ENCODE measurements at places on chromosomes 3 and 15. TPM values are rescaled to one million over a fixed set of nuclear protein-coding genes. Genes with fewer than 3 reads are reported as not detected.

The BNC1 gene
- total RNA-seq, result not detected

The HIGD2B gene
- total RNA-seq, result not detected

The MED12L gene
- total RNA-seq, result 0.35 TPM

DNA sequence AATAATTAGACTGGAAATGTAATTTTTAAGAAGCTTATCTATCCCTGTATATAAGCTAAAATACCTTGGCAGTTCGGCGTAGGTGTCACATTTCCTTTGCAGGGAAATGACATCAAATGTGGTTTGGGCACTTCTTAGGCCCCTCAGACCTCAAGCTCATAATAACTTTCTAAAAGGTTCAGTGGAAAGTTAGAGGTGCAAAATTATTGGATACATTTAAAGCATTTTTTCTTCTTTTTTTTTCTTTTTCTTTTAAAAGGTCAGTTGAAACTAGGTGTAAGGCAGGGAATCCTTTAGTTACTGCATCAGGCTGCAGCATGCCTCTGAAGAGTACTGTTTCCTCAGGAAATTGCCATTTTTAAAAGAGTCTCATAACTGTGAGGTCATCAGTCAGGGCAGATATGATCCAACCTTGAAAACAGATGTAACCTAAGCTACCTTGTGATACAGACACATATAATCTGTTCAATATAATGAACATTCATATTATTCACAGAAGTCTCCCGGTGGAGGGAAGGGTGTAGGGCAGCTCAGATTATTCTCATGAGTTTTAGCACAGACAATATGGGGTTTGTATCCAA lies 4.8 kb downstream of the SACM1L start:
- H3K27me3 ChIP-seq, result peaks cover under 1% of the 10 kb centered on the region
- peaks cover 53% of the 10 kb centered on the region for H3K36me3 ChIP-seq
- H3K4me3 ChIP-seq, result peak overlapping the region; percentile 52

- no peaks in the 10 kb centered on the region for H3K27me3 ChIP-seq
- H3K4me3 ChIP-seq, result no peak overlapping the region
- peaks cover 2% of the 10 kb centered on the region for H3K4me1 ChIP-seq
- DNase-seq, result no peak
Observed at GRCh38 chr3:112873632-112874031, 27.0 kb upstream of the CD200R1L start.

The CHL1 gene
- not detected for total RNA-seq

GRCh38 chr15:60363903-60364611 lies 33.7 kb downstream of the ANXA2 start:
- H3K4me3 ChIP-seq, result no peak overlapping the region
- H3K36me3 ChIP-seq, result peaks cover 55% of the 10 kb centered on the region
- no peak for DNase-seq
- no peaks in the 10 kb centered on the region for H3K27me3 ChIP-seq

DNA sequence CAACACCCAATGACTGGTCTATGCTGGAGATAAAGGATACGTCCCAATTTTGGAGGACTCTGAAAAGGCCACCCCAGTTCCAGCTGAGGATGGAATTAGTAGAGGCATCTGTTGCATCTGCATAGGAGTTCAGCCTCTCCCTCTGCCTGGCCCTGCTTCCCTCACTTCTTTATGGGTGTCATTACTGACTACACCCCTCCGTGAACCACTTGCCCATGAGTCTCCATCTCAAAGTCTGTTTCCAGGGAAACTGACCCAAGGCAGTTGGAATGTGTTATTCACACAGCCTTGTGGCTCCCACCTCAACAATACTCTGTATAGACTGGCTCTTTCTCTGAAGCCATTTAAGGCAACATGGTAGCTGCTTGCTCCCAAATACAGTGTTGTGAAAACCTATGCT lies 21.4 kb upstream of the PCOLCE2 start:
- H3K27ac ChIP-seq, result no peak overlapping the region
- H3K27me3 ChIP-seq, result peaks cover 19% of the 10 kb centered on the region
- H3K4me3 ChIP-seq, result no peak overlapping the region

The ROBO2 gene
- total RNA-seq, result not detected

DNA sequence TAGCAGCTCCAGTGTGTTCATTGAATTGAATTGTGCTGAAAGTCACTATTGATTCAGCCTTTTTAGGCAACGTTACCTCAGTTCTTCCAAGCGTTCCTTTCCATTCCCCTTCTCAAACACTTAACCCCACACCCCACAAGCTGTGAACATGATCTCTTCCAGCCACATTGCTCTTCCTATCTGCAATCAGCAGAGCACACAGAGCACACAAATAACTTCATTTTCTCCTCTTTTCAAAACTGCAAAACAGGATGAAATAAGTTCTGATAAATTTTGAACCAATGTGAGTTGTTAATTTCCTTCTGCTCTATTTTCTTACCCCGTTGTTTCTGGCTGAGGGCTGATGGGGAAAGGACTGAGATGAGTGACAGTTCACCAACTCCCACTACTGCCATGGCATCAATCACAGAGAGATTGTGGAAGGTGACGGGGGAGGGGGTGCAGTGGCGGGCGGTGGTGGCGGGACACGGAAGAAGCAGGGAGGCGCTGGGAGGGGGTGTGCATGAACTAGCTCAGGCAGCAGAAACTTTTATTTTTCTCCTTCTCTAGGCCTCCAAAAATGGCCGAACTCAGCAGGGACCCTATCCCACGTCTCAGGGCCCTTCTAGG lies 147.2 kb downstream of the SSR3 start:
- no peaks in the 10 kb centered on the region for H3K4me1 ChIP-seq
- no peak overlapping the region for H3K4me3 ChIP-seq
- no peak overlapping the region for H3K27ac ChIP-seq
- H3K27me3 ChIP-seq, result peaks cover 19% of the 10 kb centered on the region
- no peak for DNase-seq

The PLOD2 gene
- total RNA-seq, result 0.10 TPM

GRCh38 chr3:99410789-99411311 lies 227.5 kb upstream of the COL8A1 start:
- no peaks in the 10 kb centered on the region for H3K4me1 ChIP-seq
- no peak overlapping the region for H3K4me3 ChIP-seq
- H3K27ac ChIP-seq, result no peak overlapping the region
- no peaks in the 10 kb centered on the region for H3K36me3 ChIP-seq

The ZSCAN2 gene
- 6.6 TPM for total RNA-seq

The SNTN gene
- not detected for total RNA-seq

DNA sequence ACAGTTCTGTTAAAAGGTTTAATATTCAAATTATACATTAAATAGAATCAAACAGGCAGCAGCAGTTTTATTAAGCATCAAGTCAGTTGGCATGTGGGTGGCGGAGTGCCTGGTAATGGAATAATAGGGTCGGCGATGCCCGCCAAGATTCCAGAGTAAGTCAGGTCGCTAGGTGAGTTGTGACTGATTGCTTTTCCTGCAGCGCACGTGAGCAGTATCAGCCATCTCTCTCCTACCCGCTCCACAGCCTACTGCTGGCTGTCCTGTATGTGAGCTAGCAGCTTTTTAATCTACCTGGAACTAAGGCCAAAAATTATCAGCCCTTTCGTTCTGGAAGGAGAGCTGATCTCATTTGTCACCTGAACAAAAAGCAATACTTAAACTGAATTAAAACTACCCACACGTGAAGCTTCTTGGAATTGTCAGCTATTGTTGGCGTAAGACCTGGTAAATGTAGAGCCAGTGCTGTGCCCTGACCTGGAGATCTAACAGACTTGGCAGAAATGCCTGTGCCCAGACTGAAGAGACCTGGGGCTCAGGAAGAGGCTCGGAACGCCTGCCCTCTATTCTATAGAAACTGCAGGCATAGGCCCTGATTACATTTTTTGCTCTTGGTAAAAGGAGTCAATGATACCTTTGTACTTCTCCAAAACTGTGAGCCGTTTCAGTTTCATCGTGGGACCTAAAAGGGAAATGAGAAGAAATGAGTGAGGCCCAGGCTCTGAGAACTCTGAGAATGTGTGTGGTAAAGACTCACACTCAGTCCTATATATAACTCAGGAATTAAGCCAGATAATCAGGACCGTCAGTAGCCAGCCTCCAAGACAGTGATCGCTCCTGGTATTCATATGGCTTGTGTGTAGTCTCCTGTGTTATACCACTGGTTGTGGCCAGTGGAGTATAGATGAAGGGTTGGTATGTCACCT lies 21.9 kb downstream of the IDH3A start:
- peaks cover 71% of the 10 kb centered on the region for H3K36me3 ChIP-seq
- H3K27ac ChIP-seq, result no peak overlapping the region
- DNase-seq, result no peak

- no peaks in the 10 kb centered on the region for H3K36me3 ChIP-seq
- H3K27me3 ChIP-seq, result peaks cover 28% of the 10 kb centered on the region
- no peak overlapping the region for H3K4me3 ChIP-seq
- no peak for DNase-seq
Observed at GRCh38 chr3:150292891-150293290, 115.2 kb upstream of the TSC22D2 start.

DNA sequence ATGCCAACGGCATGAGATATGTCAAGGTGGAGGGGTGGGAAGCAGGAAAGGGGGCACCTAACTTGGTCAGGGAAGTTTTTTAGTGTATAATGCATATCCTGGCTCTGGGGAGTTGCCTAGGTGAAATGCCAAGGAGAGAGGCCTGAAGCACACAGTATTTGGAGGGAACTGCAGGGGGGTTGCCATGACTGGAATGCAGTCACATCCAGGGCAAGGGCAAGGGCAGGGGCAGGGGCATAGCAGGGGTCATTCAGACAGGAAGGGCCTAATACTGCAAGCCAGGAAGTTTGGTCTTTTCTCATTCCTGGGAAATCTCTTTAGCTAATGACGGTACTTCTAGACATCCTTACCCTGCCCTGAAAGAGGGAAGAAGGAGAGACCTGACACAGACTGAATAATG lies 60.5 kb downstream of the MYRIP start:
- no peak overlapping the region for H3K27ac ChIP-seq
- no peak overlapping the region for H3K4me3 ChIP-seq
- peaks cover 1% of the 10 kb centered on the region for H3K27me3 ChIP-seq
- H3K36me3 ChIP-seq, result no peaks in the 10 kb centered on the region
- no peak for DNase-seq
- no peaks in the 10 kb centered on the region for H3K4me1 ChIP-seq

The BUB1B gene
- 81.1 TPM for total RNA-seq

- H3K4me3 ChIP-seq, result no peak overlapping the region
- H3K27ac ChIP-seq, result no peak overlapping the region
- no peak for DNase-seq
- no peaks in the 10 kb centered on the region for H3K36me3 ChIP-seq
Observed at GRCh38 chr3:130293247-130293646, 52.2 kb upstream of the COL6A5 start.

The AKAP13 gene
- 152 TPM for total RNA-seq

DNA sequence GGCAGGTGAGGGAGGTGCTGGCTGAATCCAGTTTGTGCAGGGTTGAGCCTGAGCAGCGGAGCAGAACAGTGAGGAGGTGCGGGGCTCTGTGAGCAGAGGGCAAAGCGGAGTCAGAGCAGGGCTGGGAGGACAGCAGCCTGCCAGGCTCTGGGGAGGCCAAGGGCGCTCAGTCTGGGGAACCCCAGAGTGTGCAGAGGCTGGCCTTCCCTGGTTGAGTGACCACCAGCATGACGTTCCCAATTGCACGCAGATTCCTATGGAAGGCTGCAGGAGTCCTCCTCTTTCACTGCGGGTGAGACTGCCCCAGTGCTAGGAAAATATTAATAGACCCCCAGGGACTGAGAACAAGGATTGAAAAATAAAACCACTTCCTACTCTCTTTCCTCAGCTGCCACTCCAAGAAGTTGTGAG lies 13.2 kb downstream of the MRAS start:
- no peaks in the 10 kb centered on the region for H3K4me1 ChIP-seq
- H3K27ac ChIP-seq, result no peak overlapping the region
- no peak overlapping the region for H3K4me3 ChIP-seq
- peaks cover 4% of the 10 kb centered on the region for H3K27me3 ChIP-seq

The DPPA2 gene
- total RNA-seq, result not detected

DNA sequence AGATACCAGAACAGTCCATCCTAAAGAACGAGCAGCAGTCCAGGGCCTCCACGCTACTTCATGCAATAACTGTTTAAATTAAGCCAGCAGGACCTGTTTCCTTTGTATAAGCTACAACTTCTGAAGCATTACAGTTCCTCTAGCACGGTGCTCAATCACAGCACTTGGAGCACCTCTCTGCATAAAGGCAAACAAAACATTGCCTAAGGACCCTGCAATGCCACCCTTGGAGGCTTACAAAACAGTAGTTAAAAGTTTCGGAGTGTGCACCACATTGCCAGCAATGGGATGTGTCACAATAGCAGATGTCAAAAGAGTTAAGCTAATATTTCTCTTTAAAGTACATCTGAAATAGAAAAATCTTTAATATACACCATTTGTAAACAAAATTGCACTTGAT lies 2.6 kb upstream of the VPS39 start:
- H3K27ac ChIP-seq, result no peak overlapping the region
- H3K4me3 ChIP-seq, result no peak overlapping the region
- H3K4me1 ChIP-seq, result peaks cover 29% of the 10 kb centered on the region
- no peaks in the 10 kb centered on the region for H3K27me3 ChIP-seq
- H3K36me3 ChIP-seq, result peaks cover 38% of the 10 kb centered on the region
- DNase-seq, result no peak

GRCh38 chr3:67090474-67090873 lies 92.4 kb downstream of the KBTBD8 start:
- peaks cover 2% of the 10 kb centered on the region for H3K36me3 ChIP-seq
- no peak overlapping the region for H3K4me3 ChIP-seq
- no peak overlapping the region for H3K27ac ChIP-seq
- no peak for DNase-seq
- peaks cover 21% of the 10 kb centered on the region for H3K27me3 ChIP-seq

GRCh38 chr3:63193647-63194046 lies 84.5 kb upstream of the SYNPR start:
- H3K27ac ChIP-seq, result no peak overlapping the region
- H3K4me1 ChIP-seq, result no peaks in the 10 kb centered on the region
- H3K27me3 ChIP-seq, result no peaks in the 10 kb centered on the region
- H3K36me3 ChIP-seq, result no peaks in the 10 kb centered on the region
- DNase-seq, result no peak
- H3K4me3 ChIP-seq, result no peak overlapping the region

The GOLGA8O gene
- total RNA-seq, result 7.2 TPM

Measured in activated CD4-positive, alpha-beta T cell treated with anti-CD3 and anti-CD28 coated beads, Interleukin-2, amount 10 ng/mL, durations not matched to agents 7 days and 5 days (primary cell).